Right forelimb (tissue), 1 donor: ENCODE measurements at places on chromosomes 2 and 18.

DNA sequence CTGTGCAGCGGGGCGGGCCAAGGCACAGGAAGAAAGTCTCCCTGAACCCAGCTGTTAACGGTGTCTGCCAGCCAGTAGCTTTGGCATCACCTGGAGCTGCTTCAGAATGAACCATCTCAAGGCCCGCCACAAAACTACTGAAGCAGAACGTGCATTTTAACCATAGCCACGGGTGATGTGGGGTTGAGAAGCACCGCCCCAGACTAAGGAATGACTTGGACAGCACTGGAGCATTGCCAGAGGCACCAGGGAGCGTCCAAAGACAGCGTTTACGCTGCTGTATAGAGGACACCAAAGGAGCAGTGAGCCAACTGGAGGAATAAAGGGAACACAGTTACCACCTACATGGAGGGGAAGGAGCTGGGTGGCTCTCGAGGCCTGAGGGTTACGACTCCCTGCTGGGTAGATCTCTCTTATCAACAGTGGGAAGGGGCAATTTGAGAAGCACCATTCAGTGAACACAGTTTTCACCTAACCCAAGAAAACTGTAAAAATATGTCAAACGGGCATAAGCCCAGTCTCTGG lies 28.4 kb upstream of the LONRF2 start:
- no peak for DNase-seq

- no peak for DNase-seq
Observed at GRCh38 chr18:52567360-52567759, 227.4 kb downstream of the DCC start.

DNA sequence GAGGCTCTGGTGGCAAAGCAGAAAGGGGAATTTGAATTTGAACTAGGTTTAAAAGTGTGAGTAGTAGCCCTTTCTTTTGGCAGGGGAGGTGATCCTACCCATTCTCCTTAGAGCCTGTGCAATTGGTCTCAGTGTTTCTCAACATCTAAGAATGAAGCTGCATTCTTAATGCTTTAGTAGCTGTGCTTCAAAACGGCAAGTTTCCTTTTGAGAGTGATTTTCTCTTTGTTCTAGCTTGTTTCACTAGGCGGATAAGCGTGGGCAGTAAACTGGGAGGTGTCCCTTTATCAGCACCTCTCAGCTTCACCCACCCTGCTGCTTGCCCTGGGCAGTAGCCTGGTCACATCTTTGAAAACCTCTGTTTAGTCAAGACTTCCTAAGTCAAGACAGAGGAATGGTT lies 6.7 kb downstream of the CRIM1 start:
- DNase-seq: no peak

DNA sequence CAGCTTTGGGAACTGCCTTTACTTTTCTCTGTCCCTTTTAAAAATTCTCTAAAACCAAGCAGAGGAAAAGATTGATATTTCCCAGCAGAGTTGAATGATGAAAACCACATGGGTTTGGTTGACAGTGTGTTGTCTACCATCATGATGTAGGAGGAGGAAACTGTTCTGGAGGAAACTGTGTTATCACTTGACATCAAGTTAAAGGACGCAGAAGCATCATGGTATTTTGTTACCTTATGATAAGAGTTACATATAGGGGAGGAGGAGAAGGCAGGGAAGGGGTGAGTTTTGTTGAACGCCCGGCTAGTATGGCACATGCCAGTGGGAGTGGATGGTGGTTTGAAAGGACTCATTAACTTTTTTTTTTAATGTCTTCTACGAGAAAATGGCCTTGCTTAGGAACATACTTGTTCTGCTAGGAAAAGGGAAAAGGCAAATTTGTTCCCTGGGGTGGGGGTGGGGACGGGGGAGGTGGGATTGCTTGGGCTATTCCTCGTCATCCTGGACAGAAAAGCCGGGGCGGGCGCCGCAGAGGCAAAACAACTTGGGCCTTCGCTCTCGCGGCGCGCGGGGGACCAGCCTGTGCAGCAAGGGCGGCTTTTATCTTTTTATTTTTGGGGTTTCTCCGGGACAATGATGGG lies 766 bp downstream of the TMEM17 start:
- DNase-seq: no peak

GRCh38 chr18:11660691-11661090 lies 28.4 kb upstream of the GNAL start:
- DNase-seq: no peak

GRCh38 chr2:1612391-1613077 lies 131.8 kb downstream of the PXDN start:
- no peak for DNase-seq
